ENCODE measurements at places on chromosomes 1 and 21.

DNA sequence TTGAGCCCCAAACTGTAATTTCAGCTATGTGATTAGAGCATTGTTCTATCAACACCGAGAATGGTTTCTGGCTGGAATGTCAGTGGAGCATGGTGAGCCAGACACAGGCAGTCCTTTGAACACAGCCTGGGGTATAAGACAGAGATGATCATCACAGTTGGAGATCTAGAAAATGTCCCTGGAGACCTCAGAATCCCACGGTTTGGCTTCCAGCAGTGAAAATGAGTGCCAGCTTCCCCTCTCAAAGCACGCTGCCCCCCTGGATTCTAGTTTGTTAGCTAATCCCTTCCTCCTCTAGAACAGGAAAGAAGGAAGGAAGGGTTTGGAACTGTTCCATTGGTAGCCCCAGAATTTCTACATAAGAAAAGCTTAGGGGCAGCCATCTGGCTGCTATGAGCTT is 59.9 kb upstream of the JAK1 start:
- no peak for DNase-seq

GRCh38 chr1:41853907-41854306 is 64.8 kb downstream of the HIVEP3 start:
- DNase-seq = no peak

DNA sequence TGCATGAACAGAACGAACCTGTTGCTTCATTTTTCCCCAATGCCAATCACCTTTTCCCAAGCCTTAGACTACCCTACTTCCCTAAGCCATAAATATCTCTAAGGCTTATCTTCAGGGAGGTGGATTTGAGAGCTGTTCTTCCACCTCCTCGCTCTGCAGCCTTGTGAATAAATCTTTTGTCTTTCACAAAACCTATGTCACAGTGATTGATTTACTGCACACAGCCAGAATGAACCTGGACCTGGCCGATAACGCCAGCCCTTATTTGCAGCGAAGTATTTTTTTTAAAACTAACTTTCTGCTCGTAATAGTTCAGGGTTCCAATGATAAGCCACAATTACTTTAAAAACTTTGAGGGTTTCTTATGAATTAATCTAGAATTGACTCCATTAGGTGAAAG is 632.6 kb downstream of the PTPRU start:
- no peak for DNase-seq

DNA sequence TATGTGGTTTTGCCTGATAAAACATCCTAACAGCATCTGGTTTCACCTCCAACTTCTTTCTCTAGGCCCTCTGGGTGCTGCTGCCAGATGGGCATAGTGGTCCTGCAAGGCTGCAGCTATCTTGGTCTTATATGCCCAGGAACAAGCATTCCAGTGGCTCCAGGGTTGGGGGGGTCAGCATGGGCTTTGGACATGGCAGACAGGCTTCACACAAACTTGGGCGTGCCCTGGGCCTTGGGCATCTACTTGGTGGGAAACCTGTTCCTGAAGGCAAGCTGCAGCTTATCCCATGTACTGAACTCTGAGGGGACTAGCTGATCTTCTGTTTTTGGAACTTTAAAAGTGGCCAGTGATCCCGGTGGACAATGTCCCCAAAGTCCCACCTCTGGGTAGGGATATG is 54.9 kb upstream of the ZNF678 start:
- no peak for DNase-seq
